ENCODE measurements at places on chromosomes 2 and 18.

DNA sequence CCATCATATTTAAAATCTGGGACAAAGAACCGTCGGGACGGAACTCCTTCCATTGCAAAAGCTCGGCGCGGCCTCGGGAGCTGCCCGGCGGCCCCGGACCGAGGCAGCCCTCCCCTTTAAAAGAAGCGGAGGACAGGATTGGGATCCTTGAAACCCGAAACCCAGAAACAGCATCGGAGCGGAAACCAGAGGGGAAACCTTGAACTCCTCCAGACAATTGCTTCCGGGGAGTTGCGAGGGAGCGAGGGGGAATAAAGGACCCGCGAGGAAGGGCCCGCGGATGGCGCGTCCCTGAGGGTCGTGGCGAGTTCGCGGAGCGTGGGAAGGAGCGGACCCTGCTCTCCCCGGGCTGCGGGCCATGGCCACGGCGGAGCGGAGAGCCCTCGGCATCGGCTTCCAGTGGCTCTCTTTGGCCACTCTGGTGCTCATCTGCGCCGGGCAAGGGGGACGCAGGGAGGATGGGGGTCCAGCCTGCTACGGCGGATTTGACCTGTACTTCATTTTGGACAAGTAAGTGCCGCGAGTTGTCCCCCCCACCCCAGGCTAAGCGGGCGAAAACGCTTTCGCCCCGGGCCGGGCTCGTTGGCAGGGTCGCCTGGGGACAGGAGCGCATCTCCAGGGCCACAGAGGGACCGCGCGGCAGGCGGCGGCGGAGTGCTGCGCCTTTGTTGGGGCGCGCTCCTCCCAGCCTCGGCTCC is at the start of gene ANTXR1:
Gene ANTXR1, plus strand, starts transcription at position 38 of the 698 bp plus-strand sequence. Its CDS starts 321 bp downstream, at position 359.
- no peak for DNase-seq

DNA sequence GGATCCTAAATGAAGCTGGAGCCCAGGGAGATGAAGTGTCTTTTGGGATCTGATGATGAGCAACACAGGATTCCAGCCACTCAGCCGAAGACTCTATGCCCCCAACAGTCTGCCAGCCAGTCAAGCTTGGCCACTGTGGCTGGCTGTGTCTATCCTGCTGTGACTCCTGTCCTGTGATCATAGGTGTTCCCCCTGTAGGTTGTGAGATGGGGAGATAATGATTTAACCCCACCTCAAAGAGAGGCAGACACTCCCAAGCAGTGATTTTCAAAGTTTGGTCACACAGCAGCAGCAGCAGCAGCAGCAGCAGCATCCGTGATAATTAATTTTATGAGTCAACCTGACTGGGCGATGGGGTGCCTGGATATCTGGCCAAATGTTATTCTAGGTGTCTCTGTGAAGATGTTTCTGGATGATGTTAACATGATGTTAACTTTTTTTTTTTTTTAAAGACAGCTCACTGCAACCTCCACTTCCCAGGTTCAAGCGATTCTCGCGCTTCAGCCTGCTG is 21.4 kb upstream of the RHOB start:
- no peak for DNase-seq

GRCh38 chr2:41111836-41112627 is 660.1 kb upstream of the SLC8A1 start:
- no peak for DNase-seq

- no peak for DNase-seq
Measured at GRCh38 chr18:52766002-52766545, 426.1 kb downstream of the DCC start.

DNA sequence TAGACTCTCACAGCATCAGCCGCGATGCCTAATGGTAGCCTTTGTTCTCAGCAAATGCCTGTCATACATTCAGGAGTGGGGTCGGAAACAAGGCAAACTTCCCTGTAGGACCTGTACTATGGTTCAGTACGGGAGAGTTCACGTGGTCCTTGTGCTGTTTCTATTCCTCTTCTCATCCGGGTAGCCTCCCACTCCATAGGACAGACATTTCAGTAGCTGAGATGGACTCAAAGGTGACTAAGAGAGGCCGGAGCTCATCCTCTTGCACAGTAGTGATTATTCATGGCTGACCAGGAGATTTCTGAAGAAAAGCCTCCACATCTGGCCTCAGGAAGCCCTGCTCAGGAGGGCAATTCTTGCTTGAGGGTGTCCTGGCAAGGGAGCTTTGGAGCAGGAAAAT is 117.8 kb upstream of the SPRED2 start:
- no peak for DNase-seq

GRCh38 chr2:46091961-46092667 is 205.1 kb upstream of the EPAS1 start:
- no peak for DNase-seq

- no peak for DNase-seq
Measured at GRCh38 chr2:16470936-16471490, 194.6 kb downstream of the CYRIA start.

DNA sequence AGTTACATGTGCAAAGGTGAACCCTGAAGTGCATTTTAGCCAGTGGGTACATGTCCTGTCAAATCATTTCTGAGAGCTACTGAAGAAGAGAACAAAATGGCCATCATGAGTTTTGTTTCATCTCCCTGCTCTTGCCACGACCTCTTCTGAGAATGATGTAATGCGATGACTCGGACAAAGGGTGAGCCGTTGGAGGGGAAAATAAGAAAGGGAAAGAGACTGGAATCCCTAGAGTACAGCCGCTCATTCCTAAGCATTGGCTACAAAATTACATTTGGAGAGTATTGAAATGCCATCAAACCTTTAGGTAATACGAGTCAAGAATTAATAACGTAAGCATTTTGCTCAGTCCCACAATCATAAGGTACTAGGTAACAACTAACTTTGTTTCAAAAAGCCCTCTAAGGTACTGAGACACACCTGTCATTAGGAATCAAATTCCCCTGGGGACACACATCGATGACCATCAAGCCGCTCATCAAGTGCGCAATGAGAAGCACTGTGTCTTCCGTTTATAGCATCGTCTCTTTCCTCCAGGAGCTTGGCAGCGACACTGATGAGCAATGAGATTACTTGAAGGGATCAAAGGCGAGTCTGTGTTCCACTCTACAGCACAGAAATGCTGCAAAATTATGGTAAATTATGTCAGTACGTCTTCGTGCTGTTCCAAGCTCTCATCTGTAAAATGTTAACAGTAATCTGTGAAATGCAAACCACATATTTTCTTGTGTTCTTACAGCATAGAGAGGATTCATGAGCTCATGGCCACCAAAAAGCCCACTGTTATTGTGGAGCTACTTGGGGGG is 97.3 kb upstream of the PIEZO2 start:
- no peak for DNase-seq

DNA sequence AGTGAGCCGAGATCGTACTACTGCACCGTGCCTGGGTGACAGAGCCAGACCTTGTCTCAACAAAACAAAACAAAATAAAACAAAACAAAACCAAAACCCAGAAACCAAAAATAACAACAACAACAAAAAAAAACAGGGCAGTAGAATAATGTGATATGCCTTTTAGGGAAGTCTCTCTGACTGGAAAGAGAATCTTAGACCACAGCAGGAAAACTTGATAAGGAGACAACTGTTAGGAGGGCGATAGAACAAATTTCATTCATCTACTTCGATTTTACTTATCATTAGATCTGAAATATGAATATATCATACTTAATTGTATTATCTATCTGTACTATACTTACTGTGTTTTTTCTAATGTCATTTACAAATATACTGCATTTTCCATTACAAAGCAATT is 109.0 kb upstream of the CNTNAP5 start:
- no peak for DNase-seq

GRCh38 chr18:78820161-78820834 is 159.3 kb upstream of the SALL3 start:
- DNase-seq: no peak

Measured in CD8-positive, alpha-beta memory T cell (primary cell).